H1 (cell line): ENCODE measurements at places on chromosomes 2 and 18. TPM values are rescaled to one million over a fixed set of nuclear protein-coding genes. Genes with fewer than 3 reads are reported as not detected.

The ZEB2 gene
- 0.22 and 0.38 TPM in 2 replicates for polyA plus RNA-seq

The EVX2 gene
- not detected in 2 replicates for polyA plus RNA-seq

The SLC9A4 gene
- not detected in 2 replicates for polyA plus RNA-seq

The LRATD1 gene
- 1.2 and 1.5 TPM in 2 replicates for polyA plus RNA-seq

The IL1R2 gene
- 0.06 TPM in 1 of 2 replicates, not detected in the other for polyA plus RNA-seq

The L3MBTL4 gene
- polyA plus RNA-seq, result 0.67 and 1.0 TPM in 2 replicates

The C2orf72 gene
- polyA plus RNA-seq, result 1.7 and 2.6 TPM in 2 replicates

The SCYGR7 gene
- not detected in 2 replicates for polyA plus RNA-seq

The SLC40A1 gene
- 0.03 TPM in 1 of 2 replicates, not detected in the other for polyA plus RNA-seq

The OTX1 gene
- polyA plus RNA-seq, result 0.24 and 0.53 TPM in 2 replicates

The EPHA4 gene
- 5.7 and 6.4 TPM in 2 replicates for polyA plus RNA-seq

The LYG2 gene
- not detected in 2 replicates for polyA plus RNA-seq

The MALL gene
- 7.9 and 8.0 TPM in 2 replicates for polyA plus RNA-seq

The FSHR gene
- 0.06 TPM in 1 of 2 replicates, not detected in the other for polyA plus RNA-seq

The LCT gene
- 0.03 TPM in 1 of 2 replicates, not detected in the other for polyA plus RNA-seq

The PDCD1 gene
- 1.1 and 1.5 TPM in 2 replicates for polyA plus RNA-seq

The MSH2 gene
- polyA plus RNA-seq, result 31.8 and 64.1 TPM in 2 replicates

The RASGRP3 gene
- 0.06 TPM in 2 replicates for polyA plus RNA-seq

DNA sequence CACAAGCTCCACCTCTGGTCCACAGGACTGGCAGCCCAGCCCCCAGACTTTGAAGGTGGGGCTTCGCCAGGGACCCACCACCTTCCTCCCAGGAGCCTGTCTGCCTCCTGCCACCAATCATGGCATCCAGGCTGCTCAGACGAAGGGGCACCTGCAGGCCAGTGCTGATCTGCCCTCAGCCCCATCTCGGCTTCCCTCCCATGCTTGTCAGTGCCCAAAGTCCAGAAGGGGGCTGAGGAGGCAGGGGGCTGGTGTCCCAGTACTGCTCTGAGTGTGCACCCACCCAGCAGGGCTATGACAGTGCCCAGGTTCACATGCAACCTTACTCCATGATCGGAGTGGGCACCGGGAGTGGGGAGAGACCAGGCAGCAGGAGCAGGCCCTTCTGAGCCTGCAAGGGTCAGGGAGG, 25.3 kb upstream of the RUFY4 start:
- DNase-seq, result no peak

DNA sequence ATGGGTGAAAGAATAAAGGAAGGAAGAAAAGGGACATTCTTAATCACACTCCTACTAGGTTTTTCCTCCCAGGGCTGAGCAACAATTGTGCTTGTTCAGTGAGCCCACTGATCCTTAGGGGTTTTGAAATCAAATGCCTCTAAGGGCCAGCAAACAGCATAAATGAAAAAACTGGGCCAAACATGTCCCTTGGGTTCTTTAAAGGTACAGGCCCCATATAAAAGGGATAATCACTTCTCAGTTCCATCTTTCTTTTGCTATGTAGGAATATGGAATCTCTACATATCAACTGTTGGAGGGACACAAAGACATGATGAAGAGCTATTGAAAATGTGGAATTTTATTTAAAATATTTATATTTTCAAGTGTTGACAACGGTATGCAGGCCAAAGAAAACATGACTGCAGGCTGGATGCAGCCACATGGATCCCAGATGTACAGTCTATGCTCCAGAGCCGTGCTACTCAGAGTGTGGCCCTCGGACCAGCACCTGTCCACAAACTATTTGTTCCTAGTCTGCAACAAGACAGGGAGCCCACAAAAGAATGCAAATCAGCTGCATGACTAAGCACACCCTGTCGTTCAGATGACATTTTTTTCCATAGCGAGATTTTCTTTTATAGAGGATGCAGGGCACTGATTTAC, 110.0 kb downstream of the CDH20 start:
- no peak for DNase-seq

DNA sequence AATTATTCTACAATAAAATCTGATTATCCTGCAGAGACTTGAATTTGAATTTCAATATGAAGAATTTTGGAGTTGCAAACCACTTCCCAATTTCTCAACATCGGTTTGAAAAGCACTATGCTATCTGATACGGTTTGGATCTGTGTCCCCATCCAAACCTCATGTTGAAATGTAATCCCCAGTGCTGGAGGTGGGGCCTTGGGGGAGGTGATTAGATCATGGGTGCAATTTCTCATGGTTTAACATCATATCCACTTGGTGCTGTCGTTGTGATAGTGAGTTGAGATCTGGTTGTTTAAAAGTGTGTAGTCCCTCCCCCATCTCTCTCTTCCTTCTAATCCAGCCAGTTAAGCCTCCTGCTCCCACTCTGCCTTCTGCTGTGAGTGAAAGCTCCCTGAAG, 205.7 kb downstream of the NBAS start:
- DNase-seq, result no peak

GRCh38 chr2:176081376-176081836, 2.4 kb downstream of the EVX2 start:
- DNase-seq, result no peak

DNA sequence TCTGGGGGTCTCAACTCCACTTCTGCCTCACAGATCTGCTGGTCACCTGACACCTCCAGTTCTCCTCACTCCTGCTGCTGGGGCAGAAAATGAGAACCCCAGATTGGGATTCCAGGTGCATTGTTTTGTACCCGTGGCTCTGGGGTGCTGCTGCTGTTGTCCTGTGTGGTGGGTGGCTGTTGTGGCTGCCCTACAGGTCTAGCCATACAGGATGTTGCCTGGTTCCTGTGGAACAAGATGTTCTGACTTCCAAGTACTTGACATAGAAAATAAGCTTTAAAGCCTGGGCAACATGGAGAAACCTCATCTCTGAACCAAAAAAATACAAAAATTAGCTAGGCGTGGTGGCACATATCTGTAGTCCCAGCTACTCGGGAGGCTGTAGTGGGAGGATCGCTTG, 38.1 kb downstream of the CHRNA1 start:
- DNase-seq, result no peak

GRCh38 chr2:38178556-38179419, 102.8 kb upstream of the CYP1B1 start:
- DNase-seq, result no peak

DNA sequence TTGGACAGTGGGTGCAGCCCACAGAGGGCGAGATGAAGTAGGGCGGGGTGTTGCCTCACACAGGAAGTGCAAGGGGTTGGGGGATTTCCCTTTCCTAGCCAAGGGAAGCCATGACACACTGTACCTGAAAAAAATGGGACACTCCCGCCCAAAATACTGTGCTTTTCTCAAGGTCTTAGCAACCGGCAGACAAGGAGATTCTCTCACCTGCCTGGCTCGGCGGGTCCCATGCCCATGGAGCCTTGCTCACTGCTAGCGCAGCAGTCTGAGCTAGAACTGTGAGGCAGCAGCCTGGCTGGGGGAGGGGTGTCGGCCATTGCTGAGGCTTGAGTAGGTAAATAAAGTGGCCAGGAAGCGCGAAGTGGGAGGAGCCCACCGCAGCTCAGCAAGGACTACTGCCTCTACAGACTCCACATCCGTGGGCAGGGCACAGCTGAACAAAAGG, 244.7 kb downstream of the NBAS start:
- DNase-seq, result no peak

DNA sequence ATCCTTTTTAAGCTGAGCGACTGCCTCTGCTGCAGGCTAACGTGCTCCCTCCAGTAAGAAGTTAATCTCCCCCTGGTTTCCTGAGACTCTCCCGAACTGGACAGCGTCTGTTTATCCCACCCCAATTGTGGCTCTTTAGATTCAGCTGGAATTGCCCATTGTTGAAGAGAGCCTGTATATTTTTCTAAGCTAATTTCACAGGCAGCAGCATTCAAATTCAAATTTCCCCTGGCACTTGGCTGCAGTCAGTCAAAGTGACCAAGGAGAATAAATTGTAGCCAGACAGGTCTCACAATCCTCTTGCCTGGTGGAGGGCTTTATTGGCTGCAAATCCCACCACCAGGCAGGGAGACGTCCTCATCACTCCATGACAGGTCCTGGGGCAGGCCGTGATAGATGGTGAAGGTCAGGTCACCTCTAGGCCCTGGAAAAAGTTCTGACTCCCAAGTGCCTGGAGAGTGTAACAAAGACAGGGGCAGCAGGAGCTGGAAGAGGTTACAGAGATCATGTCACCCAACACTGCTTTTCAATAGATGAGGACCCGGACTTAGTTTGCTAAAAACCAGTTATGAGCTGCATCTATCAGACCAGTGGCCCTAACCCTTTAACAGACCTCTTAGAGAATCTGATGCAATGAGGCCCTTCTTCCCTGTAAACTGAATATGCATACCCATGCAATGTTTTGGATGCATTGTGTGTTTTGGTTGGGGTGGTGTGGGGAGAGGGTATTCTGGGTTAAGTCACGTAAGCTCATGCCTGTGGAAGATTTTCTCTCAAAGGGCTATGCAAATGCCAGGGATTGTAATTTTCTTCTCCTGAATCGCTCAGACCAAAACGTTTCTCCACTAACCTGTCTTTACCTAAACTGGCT, 32.3 kb upstream of the C18orf32 start:
- DNase-seq, result no peak

GRCh38 chr2:56674084-56674483, 490.3 kb downstream of the CCDC85A start:
- no peak for DNase-seq

DNA sequence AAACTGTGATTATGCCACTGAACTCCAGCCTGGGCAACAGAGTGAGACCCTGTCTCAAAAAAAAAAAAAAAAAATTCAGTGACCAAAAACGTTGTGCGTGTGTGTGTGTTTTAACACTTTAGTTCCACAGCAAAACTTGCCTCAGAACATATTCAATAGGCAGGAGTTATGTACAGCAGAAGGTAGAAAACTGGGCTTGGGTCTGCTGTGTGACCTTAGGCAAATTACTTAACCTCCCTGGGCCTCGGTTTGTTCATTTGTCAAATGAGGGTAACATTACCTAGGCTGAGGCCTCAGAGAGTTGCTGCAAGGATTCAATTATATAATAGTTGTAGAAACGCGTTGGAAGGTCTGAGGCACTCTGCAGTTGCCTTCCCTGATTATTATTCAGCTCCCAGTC, 10.3 kb upstream of the SCG2 start:
- DNase-seq, result no peak

DNA sequence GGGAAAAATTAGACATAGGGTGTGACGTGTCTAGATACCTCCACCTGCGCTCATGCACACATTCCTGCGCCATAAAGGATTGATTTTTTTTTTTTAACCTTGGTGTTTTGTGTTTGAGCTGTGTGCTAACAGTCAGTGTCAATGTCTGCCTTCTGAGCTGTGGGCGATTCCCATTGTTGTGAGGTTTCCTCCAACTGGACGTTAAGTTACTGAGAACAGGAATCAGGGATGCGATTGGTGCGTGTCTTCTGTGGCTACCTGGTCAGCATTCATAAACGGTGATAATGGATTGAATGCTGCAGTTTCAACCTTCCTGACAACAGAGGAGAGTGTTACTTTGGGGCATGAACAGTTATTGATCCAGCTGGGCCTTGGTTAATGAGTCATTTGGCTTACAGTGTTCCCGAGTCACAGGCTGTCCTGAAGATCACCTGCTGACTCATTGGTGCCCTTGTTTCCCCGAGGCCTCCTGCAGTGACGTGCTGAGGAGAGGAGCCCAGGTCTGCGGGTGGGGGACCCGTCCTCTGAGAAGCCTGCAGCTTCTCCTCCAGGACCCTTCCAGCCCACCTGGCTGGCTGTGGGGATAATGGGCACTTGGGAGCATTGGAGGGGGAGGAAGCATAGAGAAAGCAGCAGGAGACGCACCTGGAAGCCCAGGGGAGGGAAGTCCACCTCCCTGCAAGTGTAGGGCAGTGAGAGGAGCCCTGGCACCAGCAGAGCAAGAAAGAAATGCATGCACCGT, 25.8 kb upstream of the CABYR start:
- no peak for DNase-seq

- DNase-seq, result no peak
Observed at GRCh38 chr2:134737671-134738070, 18.9 kb upstream of the TMEM163 start.

- DNase-seq, result no peak
Observed at GRCh38 chr2:237517990-237518389, 30.9 kb downstream of the MLPH start.

DNA sequence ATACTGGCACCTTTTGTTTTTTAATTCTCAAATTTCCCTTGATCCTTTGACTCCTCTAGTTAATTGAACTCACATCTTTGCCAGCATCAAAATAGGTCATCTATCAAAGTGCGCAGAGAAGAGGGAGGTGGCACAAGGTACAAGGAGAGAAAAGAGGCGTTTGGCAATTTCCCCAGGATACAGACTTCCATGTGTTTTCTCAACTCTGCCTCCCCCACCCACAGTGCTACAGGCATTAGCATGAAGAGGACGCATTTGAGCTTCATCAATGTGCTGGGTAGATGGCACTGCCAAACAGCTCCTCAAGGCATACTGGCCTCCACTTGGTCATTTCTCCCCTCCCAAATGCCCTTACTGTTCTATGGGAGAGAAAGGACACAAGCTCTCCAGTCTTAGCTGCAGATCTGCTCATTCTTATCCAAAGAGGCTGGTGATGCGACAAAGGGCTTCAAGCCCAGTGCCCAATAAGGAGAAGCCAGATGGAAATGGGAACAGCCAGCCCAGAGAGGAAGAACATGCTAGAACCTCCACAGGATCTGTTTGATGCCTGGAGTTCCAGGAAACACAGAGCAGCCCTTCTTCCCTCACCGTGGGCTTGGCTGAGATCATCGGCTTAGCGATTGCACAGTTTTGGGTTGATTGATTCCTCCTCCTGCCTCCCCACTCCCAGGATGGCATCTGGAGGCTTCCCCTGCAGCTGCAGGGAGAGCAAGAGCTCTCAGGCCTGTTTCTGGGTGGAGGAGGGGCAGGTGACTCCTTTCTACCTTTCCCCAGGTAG, 144.7 kb upstream of the SMAD2 start:
- no peak for DNase-seq

GRCh38 chr2:102852867-102853266, 91.0 kb downstream of the TMEM182 start:
- DNase-seq, result no peak

- DNase-seq, result no peak
Observed at GRCh38 chr2:142048581-142048980, 82.2 kb downstream of the LRP1B start.
